ENCODE measurements at places on chromosomes 3 and 15.
A peak's percentile ranks its signal among the peaks of the same experiment; 100 is the strongest.

DNA sequence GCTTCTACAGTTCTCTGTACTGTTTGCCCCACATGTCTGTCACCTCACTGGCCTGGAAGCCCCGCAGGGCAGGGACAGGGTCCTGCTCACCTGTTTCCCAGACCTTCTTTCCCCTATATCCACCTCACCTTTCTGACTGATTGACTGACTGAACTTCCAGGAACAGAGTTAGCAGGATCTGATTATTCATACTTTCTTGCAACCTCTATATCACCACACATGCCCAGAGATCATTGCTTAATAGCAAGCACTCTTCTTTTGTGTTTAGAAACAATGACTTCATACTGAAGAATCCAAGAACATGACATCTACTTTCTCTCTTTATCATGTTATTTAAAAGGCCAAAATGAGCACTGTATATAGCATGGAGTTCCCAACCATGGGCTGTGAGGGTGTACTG lies 18.0 kb upstream of the CLEC3B start:
- no peak for DNase-seq

DNA sequence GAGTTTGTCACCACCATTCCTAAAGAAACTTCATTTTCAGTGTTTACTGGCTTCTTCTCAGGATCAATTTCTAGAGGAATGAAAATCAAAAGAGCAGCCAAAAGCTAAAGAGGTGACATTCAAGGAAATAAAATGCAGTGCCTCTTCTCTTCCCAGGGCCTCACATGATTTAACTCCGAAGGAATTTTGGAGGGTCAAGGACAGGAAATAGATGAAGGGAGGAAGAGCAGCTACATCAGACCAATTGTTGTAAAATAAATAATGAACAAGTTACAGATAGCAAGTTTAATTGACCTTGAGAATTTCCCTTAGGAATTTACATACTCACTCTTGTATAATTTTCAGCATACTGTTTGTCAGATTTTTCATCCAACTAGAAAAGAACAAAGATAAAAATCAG lies 78.1 kb downstream of the LRRFIP2 start:
- DNase-seq, result no peak

DNA sequence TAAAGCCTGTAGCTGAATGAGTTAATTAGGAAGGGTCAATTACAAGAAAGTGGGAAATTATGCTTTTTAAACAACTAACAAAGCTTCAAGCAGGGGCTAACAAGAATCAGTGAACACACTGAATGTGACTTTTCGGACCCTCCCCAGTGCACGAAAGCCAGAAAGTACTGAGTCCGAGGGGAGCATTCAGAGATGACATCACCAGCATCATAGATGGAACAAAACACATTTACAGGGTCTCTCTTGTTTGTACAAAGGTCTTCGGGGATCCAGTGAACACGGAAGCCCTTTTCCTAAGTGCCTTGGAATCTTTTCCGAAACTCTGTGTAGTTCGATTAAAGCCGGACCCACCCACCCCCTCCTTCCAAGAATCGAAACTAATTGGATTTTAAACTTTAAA lies 829 bp downstream of the DCP1A start:
- DNase-seq, result no peak

GRCh38 chr3:31710123-31710803 lies 177.5 kb downstream of the STT3B start:
- no peak for DNase-seq

DNA sequence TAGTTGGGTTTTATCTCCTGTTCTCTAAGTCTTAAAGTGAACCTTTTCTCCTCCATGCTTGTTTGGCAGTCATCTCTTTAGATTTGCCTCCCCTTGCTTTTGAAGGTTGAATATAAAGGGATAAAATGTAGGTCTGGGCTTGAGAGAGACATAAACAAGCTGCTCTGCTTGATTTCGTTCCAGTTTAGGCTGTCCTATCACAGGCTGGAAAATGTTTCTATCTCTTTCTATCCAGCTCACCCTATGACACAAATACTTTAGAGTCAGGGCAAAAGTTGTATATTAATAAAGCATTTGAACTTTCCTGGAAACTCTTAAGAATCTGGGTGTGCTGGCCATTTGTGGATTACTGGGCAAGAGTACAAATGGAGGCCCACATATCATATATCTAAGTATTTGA lies 29.5 kb upstream of the ZBBX start:
- no peak for DNase-seq

GRCh38 chr3:175526191-175526590 lies 667.1 kb downstream of the NAALADL2 start:
- DNase-seq, result no peak

- no peak for DNase-seq
Observed at GRCh38 chr3:131323792-131324191, 57.8 kb upstream of the NUDT16 start.

GRCh38 chr15:80878242-80878866 lies 99.2 kb downstream of the CEMIP start:
- DNase-seq, result no peak

DNA sequence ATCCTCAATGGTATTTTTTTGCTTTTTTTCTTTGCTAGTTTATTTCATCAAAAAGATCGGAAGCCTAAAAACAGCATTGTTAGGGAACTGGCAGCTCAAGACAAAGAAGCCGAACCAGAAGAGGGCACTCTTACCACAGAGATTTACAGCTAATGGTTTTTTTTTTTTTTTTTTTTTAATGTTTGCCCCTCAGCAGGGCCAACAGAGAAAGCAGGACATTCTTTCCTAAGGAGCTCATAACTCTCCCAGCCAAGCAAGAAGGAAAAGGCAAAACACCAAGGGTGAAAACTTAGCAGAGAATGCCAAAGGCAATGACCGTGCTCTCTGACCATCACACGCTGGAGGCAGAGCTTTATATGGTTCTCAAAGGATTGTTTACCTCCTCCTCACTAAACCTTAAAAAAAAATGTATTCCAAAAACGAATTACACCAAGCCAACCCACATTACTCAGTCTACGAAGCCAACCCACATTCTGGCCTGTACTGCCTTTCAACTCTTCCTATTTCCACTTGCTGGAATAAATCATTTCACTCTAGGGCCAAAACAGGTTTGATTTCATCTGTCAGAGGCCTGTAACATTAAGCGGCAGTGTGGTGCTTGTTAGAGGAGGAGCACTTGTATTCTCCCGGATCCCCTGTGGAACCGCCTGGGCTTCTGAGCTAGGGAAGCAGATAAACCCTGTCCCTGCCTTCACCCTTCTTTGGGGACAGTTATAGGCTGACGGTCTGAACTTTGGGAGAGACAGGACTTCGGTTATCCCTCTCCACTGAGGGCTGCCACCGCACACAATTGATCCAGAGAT lies 35.6 kb upstream of the GYG1 start:
- peak; percentile 75 for DNase-seq

DNA sequence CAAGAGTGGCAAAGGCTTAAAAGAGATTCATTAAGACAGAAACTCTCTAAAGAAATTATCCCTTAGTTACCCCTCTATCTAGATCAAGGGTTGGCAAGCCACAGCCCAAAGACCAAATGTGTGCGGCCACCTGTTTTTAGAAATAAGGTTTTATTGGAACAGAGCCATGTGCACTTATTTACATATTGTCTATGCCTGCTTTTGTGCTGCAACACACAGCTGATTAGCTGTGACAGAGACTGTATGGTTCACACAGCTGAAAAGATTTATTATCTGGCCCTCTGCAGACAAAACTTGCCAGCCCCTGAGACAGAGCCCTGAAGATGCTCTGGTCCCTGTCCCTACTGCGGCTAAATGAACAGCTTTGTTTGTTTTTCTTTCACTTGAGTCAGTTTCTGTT lies 88.1 kb downstream of the ADAMTS9 start:
- no peak for DNase-seq

DNA sequence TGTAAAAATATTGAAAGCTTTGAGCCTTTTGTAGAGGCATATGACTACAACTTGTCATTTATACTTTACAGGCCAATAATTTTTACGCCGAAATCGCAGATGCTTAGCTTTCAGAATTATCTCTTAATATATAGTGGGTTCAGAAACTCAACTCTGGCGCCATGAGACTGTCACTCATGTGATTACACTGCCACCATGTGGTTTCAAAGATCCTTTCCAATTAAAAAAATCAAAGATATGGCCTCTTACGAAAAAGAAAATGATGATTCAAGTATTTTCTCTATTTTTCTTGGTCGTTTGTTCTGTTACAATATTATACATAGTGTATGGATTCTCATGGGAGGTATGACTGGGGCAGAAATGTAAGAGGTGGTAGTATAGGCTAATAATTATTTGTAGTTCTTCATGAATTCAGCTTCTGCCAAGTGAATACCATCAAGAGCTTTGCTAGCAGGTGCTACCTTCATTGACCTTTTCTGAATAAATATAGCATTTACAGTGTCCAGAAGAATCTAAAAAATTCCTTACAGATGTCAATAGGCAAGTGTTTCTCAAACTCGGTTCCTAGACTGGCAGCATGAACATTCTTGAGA lies 751.7 kb upstream of the GOLIM4 start:
- DNase-seq, result no peak

GRCh38 chr3:133474251-133474801 lies 74.5 kb downstream of the BFSP2 start:
- DNase-seq, result peak; percentile 62

DNA sequence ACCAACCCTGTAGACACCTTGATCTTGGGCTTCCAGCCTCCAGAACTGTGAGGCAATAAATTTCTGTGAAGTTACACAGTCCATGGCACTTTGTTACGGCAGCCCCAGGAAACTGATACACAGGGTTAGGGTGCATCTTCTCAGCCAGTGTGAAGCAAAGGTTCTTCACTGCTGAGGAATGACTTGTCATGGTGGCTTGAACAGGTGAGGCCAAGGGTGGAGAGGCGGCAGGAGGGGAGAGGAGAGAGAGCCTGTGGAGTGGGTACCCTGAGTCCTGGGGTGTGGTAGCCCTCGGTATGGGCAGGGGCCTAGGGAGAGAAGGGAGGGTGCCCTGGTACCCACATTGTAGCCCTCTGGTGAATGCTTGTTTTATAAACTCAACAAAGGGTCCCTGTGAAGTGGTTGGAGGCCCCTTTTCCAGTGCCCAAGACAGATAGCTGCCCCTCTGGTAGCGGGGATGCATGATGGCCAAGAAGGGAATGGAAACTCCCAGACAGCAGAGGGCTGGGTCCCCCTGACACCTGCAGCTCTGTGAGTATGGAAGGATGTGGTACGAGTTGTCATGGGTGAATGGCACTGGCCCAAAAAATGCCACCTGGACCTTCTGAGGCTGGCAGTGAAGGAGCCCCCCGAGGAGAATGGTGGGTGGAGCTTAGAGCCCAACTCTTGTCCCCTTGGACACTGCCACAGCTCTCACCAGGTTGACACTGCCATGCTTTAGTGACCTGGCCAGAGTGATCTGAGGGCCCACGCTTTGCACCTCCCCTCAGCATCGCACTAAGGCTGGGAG lies 49.6 kb downstream of the SPSB4 start:
- DNase-seq, result no peak

GRCh38 chr3:29064085-29064484 lies 216.8 kb upstream of the RBMS3 start:
- no peak for DNase-seq

- DNase-seq, result no peak
Observed at GRCh38 chr3:10437272-10437994, 68.0 kb downstream of the ATP2B2 start.

- DNase-seq, result no peak
Observed at GRCh38 chr3:187498211-187498724, 130.1 kb downstream of the RTP4 start.

DNA sequence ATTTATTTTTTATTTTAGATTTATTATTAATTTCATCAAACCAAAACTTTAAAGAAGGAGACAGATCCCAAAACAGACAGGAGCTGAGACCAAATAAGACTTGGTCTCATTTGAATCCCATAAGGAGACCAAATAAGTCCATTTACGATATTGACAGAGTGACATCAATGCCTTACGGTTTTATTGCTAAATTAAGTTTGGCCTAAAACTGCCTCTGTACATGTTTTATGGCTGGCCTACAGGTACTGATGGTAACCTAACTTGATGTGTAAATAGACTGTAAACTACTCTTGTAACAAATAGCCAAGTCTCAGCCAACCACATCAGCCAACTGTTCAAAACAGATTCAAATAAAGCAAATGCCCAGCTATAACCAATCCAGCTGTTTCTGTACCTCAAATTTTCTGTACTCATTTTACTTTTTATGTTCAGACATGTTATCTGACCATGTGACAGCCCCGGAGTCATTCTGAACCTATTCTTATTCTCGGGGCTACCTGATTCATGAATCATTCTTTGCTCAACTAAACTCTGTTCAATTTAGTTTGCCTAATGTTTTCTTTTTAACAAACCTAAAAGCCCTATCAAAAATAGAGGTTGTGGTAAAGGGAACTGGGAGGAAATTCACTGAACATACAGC lies 89.4 kb upstream of the CDAN1 start:
- no peak for DNase-seq

DNA sequence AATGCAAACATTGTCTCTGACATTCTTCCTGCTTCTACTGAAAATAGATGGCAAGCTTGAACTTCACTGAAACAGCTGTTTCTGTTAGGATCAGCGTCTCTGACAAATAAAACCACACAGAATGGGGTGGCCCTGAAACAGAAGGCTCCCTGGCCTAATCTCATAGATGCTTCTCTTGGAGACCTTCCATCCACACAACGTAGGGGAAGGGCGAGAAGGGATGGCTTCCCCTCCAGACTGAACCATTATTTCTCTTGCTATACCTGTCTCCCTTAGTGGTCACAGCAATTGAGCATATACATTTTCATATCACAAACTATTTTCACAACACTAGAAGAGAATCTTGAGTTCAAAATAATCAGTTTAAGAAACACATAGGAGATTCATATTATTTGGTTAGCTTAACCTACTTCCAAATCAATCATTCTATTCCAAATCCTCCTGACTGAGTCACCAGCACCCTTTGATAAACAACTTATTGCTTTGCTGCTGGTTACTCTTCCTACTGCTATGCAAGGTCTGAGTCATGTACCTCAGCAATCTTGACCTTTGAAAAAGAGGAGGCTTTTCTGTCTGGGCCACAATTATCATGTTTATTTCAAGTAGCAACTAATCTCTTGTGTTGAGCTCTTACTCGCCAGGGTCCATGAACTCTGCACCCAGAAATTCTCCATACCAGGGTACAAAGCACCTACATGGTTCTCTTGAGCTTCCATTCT lies 45.5 kb downstream of the CBLB start:
- DNase-seq, result no peak

DNA sequence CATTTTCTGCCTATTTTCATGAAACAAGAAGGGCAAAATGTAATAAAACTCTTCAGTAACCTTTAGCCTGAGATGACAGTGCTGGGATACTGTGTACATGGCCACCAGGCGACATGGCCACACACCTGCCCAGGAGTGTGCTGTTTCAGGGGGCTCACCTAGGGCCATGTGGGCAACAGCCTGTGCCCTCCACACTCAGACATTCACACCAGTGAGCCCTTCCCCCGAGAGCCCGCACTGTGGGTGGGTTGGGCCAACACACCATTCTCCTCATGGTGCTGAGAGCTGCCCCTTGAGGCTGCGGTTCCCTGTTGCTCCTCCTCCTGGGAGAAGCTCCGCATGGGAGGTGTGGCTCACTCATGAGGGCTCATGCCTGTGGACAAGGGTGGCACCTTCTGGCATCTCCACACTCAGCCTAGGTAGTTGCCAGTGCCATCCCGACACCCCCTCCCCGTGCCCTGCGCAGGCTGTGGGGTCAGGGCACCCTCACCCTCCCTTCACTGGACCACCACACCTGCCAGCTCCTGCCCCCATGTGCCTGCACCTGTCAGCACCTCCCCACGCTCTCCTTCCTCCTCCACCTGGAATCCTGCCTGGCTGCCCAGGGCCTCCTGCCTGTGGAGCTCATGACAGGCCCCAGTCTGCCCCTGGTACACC lies 19.7 kb downstream of the OCA2 start:
- no peak for DNase-seq

All from breast epithelium (tissue), 4 donors.